NCI-H510A (cell line): ENCODE measurements at places on chromosomes 5 and 9.

- DNase-seq = no peak
Observed at GRCh38 chr5:169352901-169353300, 52.0 kb upstream of the SLIT3 start.

DNA sequence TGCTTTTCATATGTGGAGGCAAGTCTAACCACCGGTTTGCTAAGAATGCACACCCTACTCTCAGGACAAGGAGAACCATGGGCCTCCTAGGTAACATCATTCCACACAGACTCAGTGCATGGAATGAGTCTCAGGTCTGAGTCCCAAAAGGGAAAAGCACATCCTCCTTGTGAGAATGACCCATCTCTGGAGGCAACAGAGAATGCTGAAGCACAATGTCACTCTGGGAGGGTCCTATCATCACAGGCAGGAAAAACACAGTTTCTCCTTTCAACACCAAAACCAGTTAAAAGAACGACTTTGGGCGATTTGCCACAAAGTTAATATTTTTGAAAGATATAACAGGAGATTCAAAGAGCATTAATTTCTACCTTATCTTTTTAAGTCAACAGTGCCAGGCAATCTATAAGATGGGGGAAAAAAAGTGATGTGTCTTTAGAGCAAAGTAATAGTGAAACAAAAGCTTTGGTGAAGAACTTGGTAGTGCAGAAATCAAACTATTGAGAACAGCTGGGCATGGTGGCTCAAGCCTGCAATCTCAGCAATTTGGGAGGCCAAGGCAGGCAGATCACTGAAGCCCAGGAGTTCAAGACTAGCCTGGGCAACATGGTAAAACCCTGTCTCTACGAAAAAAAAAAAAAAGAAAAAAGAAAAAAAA lies 97.3 kb downstream of the OXCT1 start:
- no peak for DNase-seq

DNA sequence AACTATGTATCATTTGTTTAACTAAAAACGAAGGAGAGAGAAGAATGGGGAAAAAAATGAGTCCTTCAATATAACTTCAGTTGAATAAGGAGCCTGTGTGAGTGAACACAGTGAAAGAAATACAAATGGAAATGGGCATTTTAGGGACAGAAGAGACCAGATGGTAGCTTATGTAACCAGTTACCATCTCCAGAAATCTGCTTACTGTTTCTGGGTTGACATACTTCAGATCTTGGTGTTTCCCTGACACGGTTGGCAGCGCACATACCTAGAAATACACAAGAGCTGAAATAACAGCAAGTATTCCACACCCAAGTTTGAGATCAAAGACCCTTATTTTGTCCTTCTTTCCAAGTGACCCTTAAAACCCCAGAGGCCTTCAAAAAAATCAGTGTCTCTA lies 14.9 kb upstream of the GFRA3 start:
- DNase-seq = no peak

- DNase-seq = no peak
Observed at GRCh38 chr9:133799716-133800115, 61.6 kb upstream of the SARDH start.

GRCh38 chr9:136349546-136349945 lies 14.0 kb downstream of the DNLZ start:
- DNase-seq = no peak

- no peak for DNase-seq
Observed at GRCh38 chr5:143494162-143494561, 90.7 kb upstream of the NR3C1 start.

GRCh38 chr9:81787747-81788632 lies 98.6 kb upstream of the TLE1 start:
- DNase-seq = no peak

DNA sequence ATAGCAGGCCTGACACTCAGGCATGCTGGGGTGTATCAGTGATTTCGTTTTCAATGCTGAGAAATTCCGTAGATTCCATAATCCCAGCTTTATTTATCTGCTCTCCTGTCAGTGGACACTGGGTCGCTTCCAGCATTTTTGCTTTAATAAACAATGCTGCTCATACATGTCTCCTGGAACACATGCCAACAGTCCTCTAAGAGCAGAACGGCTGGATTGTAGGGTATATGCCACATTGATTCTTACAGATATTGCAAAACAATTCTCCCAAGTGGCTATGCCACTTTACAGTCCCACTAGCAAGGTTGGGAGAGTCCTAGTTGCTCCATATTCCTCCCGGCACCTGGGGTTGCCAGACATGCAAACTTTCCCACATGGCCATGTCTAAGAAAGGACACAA lies 81.9 kb downstream of the RAPGEF1 start:
- no peak for DNase-seq

DNA sequence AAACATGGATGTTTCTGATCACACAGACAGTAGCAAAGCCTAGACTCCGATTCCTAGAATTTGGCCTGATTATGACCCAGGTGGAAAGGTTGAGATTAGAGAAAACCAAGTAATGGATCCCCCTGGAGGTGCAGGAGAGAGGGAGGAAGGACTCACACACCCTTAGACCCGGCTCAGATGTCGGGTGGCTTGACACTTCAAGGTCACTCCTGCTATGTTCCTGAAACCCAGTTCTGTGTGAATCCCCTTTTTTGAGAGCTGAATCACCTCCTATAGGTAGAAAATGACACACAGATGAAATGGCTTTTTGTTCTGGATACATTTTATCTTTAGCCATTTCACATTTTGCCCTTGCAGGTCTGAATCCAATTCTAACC lies 192.8 kb downstream of the ARRDC3 start:
- no peak for DNase-seq

- no peak for DNase-seq
Observed at GRCh38 chr5:149552553-149553160, 1.4 kb upstream of the CSNK1A1 start.

DNA sequence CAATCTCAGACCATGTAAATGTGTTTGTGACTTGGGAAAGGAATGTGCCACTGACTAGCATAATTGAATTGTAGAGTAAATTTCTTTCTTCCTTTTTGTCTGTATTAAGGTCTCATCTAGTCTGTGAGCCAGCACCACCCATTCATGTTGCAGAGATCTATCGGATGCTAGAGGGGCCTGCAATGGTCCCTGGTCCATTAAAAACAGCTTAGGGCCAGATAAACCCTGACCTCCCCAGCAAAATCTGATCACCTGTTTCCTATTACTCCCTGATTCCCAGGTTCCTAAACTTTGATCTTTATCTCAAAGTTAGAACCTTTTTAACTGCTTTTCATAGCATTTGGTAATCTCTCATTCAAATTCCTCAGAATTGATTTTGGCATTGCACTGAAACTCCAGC lies 174.5 kb upstream of the POC5 start:
- no peak for DNase-seq

DNA sequence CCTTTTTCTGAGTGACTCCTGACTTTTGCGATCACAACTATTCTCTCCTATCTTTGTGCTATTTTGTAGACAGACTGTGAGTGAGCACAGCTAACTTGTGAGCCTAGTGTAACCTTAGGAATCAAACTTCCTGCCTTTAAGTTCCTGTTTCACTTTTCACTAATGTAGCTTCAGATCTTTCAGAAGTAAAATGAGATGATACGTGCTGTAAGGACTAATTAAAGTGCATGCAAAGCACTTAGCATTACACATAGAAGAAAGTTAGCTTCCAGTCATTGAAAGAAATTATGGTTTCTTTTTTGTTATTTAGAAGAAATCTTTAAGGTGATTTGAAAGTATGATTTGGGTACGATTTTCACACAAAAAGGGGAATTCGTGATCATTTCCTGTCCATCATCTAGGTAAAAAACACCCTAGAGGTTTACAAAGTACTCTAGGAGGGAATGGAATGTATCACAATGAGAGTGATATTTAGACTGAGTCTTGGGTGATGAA lies 122.7 kb downstream of the ST8SIA4 start:
- no peak for DNase-seq

GRCh38 chr9:64773491-64773931 lies 511.5 kb downstream of the FOXD4L5 start:
- no peak for DNase-seq

DNA sequence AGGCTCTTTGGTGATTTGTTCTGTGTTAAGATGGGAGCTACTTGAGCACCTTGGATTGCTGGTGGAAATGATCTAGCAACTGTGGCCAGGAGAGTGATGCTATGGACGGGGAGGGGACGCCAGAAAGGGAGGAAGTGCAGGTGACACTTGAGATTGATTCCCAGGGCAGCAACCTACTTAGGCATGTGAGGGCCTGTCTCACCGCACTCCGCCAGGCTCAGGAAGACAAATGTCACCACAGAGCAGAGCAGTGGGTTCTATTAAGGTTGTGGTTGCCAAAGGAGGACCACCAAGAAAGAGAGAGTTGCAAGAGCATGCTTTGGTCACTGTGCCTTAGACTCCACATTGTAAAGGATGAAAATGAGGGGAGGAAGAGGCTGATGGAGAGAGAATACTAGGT lies 404.3 kb downstream of the IRX1 start:
- no peak for DNase-seq

GRCh38 chr9:134698587-134699342 lies 57.2 kb downstream of the COL5A1 start:
- no peak for DNase-seq

- DNase-seq = no peak
Observed at GRCh38 chr5:116896001-116896400, 321.4 kb upstream of the SEMA6A start.

- DNase-seq = no peak
Observed at GRCh38 chr5:2901096-2901495, 149.6 kb upstream of the IRX2 start.

GRCh38 chr5:12022444-12022843 lies 118.2 kb upstream of the CTNND2 start:
- no peak for DNase-seq

DNA sequence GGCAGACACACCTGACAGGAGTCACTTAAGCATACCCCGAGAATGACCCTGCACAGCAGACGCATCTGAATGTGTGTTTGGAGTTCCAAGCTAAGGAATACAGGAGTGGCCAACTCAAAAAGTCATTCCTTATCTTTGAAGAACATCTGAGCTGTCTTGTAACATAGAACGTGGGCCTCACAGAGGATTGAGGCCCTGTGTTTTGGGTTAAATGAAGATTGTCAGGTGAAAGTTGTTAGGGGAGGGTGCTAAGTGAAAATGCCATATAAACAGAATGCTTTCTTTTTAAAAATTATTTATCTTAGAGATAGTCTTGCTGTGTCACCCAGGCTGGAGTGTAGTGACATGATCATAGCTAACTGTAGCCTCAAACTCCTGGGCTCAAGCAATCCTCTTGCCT lies 100.9 kb downstream of the PIK3R1 start:
- no peak for DNase-seq

- DNase-seq = no peak
Observed at GRCh38 chr5:6812800-6813731, 99.8 kb downstream of the TENT4A start.

DNA sequence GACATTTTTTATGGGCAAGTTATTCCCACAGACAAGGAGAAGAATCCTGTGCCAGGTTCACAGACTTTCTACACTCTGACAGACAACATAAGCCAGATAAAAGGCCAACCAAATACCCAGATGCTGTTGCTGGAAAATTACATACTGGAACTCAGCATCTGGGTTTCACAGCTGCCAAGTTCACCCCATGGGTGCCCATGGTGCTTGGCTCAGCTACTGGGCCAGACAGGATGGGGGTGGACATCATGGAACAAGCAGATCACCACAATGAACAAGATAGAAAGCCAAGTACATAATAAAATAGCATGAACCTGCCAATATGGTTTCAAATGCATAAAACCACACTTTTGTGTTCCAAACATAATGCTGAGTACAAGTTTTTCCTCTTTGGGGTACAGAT lies 999.8 kb downstream of the NR2F1-AS1 start:
- DNase-seq = no peak

- no peak for DNase-seq
Observed at GRCh38 chr5:60842871-60843385, 1.1 kb downstream of the ELOVL7 start.

DNA sequence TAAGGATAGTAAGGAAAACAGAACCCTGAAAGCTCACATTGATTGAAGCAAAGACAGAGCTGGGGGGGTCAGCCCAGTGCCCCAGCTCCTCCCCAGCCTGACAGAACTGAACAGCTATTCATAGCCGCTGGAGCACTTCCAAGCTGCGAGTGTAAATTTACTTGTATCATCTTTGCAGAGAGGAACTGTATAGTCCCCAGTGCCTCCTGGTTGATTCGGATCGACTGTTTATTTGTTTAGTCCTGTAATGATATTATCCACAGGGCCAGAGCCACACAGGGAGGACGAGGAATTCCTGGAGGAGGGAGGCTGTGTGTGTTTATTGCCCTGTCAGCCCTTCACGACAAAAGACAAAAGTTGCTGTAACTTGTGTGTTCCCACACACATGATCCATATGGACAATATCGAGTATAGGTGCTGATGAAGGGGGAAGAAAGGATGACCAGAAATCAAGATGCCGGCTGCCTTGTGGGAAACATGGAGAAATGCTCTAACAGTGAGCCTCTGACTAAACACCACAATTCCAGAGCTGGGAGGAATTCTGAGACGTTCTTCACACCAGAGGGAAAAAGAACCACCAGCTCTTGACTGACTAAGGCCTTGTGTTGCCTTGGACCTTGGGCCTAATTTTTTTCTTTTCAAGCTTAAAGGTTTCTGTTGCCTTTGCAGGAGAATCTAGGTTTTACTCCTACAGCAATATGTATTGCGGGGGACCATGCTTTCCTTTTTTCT lies 31.1 kb downstream of the FOXD1 start:
- DNase-seq = no peak
